ENCODE measurements at places on chromosomes 7 and 10.

- DNase-seq, result no peak
These were observed 33.0 kb upstream of the CHST15 start for GRCh38 chr10:124126145-124126982.

DNA sequence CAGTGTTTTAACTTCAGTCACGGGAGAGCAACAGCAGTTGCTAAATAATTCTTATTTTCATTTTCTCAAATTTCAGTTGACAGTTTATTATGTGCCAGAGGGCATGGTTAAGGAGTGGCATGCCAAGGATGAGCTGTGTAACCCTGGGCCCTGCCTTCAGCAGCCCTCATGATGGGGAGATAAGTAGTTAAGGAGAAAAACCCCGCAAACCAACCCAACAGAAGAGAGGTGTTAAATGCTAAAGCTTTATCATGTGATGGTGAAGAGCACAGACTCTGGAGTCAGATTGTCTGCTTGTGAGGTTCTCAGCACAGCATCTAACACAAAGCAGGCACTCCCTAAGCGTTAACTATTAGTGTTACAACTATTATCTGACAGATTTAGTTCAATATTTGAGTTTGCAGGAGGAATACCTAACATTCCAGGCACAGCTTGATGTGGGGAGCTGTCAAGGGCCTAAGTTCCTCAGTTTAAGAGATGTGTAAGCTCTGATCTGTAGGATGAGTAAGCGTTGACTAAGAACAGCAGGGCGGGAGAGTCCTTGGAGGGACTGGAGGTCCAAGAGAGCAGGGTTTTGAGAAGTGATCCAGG, 29.6 kb downstream of the STAM start:
- no peak for DNase-seq

DNA sequence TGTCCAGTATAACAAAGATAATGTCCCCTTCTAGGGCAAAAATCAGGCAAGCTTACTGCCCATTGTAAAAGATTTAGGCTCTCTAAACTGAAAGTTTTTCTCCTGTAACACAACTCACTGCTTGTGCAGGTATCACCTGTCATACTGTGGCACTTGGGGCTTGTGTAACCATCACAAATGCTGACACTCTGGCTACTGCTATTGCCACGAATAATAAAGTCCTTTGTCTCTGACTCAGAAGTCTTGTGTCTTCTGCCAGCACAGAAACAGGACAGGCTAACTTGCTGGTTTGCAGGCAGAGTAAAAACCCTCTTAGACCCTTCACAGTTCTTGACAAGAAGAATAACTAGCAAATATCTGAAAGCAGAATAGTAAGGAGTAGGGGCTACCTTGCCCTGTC, 273.9 kb downstream of the RPS24 start:
- DNase-seq, result no peak

DNA sequence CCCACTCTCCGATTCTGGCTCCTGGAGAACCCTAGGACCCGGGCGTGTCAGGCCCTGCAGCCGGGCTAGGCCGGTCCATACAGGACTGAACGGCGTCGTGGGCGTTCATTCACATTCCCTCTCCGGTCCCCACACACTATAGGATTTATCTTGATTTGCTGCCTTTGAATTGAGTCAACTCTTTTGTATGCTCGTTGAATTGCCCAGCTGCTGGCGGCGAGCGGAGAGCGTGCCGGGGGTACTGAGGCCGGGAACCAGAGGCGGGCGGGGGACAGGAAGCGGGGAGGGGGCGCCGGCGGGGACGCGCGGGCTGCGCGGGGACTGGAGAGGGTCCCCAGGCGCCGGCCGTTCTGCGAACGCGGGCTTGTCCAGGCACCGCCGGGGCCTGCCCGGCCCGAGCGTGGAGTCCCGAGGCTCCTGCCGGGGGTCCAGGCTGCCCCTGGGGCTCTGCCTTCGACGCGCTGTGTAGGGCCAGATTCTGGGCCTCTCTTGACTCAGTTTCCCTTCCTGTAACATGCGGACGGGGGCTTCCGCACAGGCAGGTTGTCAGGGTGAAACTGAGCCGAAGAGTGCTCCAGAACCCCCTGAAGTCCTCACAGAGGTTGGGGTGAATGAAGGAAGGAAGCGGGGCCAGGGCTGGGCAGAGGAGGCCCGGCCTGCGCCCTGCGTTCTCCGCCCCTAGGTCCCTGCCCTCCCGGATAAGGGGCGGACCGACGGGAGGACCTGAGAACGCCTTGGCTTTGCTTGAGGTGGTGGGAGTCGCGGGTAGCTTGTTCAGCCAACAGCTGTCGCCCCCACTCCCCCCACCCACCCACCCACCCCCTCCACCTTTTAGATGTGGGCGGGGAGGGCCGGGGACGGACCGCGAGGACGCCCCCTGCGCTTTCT, 769 bp upstream of the ELFN1 start:
- DNase-seq, result no peak

DNA sequence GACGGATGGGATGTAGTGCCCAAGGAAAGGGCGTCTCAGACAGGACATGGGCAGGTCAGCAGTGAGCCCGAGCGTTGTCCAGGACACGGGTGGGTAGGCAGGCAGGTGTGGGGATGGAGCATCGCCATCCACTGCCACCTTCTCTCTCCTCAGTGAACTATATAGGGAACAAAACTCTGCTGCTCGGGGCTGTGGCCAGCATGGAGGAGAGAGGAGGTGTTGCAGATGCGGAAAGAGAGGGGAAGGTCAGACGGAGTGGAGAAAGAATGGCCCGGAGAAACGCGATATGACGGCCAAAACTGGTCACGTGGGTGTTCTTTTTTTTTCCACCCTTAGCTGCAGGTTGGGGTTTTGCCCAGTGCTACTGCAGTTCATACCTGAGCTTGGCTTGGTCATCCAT, 71.2 kb downstream of the GRID1 start:
- no peak for DNase-seq

- DNase-seq, result no peak
These were observed 757.1 kb downstream of the SORCS3 start for GRCh38 chr10:105398202-105398601.

Measured in stimulated activated CD4-positive, alpha-beta T cell treated with anti-CD3 and anti-CD28 coated beads, Interleukin-15, amount 100 ng/mL, for 1 hour (primary cell).